ENCODE measurements at places on chromosomes 7 and 10. TPM values are rescaled to one million over a fixed set of nuclear protein-coding genes. Genes with fewer than 3 reads are reported as not detected.

DNA sequence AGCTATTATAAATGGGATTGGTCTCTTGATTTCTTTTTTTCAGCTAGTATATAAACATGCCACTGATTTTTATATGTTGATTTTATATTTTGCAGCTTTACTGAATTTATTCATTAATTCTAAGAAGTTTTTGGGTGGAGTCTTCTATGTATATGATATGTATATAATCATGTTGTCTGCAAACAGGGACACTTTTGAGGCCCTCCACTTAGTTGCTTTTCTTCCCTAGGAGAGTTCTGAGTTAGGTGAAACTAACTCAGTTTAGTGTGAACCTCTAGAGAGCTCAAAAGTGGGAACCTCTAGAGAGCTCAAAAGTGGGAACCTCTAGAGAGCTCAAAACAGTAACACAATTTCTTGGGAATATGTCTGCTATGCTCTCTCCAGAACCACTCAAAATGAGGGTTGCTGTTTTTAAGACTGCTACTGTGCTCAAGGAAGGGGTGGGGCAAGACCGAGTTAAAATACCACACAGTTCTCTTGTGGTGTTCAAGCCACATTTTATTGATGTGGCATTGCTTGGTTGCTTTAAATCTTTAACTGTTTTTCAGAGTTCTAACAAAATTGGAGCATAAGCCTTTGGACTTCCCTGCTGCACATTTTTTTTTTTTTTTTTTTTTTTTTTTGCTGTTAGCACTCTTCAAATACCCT, 13.2 kb downstream of the CCDC7 start:
- peak overlapping the region; percentile 62 for H3K27ac ChIP-seq
- DNase-seq, result peak; percentile 79
- peak overlapping the region; percentile 13 for H3K4me3 ChIP-seq
- H3K27me3 ChIP-seq, result no peaks in the 10 kb centered on the region
- H3K36me3 ChIP-seq, result no peaks in the 10 kb centered on the region

DNA sequence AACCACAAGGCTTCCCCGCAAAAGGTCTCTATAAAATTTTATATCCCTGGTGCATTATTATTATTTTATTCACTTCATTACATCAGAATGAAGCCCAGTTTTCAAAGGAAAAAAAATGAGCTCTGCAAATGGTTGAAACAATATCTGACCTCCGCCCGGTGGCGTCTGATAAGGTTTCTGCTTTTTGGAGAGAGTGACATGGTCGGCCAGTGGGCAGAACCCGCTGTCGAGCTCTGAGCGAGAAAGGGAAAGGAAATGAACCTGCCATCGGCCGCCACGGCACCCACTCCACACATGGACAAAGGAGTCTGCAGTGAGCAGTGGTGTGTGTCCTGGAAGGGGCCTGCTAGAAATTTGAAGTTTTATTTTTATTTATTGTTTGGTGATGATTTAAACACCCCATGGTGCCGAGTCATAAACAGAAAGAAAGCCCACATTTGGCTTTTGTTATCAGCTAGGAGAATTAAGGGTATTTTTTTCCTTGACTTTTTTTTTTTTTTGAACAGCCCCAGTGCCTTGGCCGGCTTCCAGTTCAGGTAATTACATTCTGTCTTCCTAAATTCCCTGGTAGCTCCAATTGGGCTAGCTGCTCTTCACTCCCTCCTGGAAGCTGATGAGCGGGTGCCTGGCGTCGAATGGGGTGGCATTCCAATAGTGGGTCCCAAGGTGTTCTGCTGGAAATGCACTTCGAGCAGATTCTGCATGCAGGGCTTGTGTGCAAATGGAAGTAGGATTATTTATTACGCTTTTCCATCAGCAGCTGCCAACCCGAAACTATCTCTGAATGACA, 149.4 kb upstream of the MKI67 start:
- H3K36me3 ChIP-seq, result no peaks in the 10 kb centered on the region
- no peak overlapping the region for H3K27ac ChIP-seq
- no peak for DNase-seq
- no peaks in the 10 kb centered on the region for H3K4me1 ChIP-seq
- H3K4me3 ChIP-seq, result no peak overlapping the region

- H3K4me1 ChIP-seq, result peaks cover 14% of the 10 kb centered on the region
- H3K27me3 ChIP-seq, result no peaks in the 10 kb centered on the region
- H3K27ac ChIP-seq, result no peak overlapping the region
- DNase-seq, result no peak
Measured at GRCh38 chr10:124156524-124157260, 63.3 kb upstream of the CHST15 start.

The DGKI gene
- 0.33 TPM for total RNA-seq

The IDI2 gene
- not detected for total RNA-seq

GRCh38 chr7:111750878-111751277, 188.6 kb upstream of the IMMP2L start:
- H3K4me1 ChIP-seq, result no peaks in the 10 kb centered on the region
- H3K4me3 ChIP-seq, result no peak overlapping the region
- no peaks in the 10 kb centered on the region for H3K27me3 ChIP-seq
- no peak overlapping the region for H3K27ac ChIP-seq
- H3K36me3 ChIP-seq, result no peaks in the 10 kb centered on the region
- no peak for DNase-seq

- no peaks in the 10 kb centered on the region for H3K27me3 ChIP-seq
- H3K36me3 ChIP-seq, result no peaks in the 10 kb centered on the region
- DNase-seq, result no peak
- peak overlapping the region; percentile 43 for H3K27ac ChIP-seq
- peaks cover 9% of the 10 kb centered on the region for H3K4me1 ChIP-seq
Measured at GRCh38 chr10:61835069-61835945, 66.2 kb upstream of the ARID5B start.

The ADRB1 gene
- total RNA-seq, result 0.14 TPM

GRCh38 chr10:61673360-61673759, 10.6 kb downstream of the CABCOCO1 start:
- DNase-seq, result no peak
- no peaks in the 10 kb centered on the region for H3K27me3 ChIP-seq
- no peaks in the 10 kb centered on the region for H3K36me3 ChIP-seq
- no peak overlapping the region for H3K27ac ChIP-seq
- H3K4me3 ChIP-seq, result no peak overlapping the region

DNA sequence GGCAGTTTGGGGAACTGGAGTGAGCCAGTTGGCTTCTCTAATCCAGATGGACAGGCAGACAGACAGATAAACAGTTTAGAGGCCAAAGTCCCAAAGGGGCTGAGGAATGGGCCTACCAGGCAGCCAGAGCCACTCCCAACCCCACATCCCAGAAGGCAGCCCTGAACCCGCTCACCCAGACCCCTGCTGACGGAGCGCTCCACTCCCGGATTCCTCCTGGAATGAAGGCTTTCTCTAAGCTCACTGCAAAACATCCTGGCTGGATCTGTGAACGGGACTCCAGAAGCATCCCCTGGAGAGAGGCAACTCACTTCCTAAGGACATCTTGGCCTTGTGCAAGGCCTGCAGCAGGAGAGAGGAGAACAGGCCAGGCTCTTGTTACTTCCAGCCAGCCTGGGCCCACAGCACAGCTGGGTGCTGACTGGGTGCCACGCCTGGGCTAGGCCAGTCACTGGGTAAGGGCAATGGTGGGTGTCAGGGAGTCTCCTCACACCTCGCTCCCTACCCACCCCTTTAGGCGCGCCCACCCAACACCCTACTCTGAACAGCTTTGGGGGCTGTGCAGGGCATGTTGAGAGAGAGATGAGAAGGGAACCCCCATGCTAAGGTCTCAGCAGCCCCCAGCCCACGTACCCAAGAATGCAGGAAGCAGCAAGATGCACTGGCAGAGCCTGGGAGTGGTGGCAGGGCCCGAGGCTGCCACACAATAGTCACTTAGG, 168.6 kb upstream of the ZMIZ1 start:
- no peak overlapping the region for H3K4me3 ChIP-seq
- H3K4me1 ChIP-seq, result no peaks in the 10 kb centered on the region
- no peaks in the 10 kb centered on the region for H3K36me3 ChIP-seq
- no peak for DNase-seq
- H3K27me3 ChIP-seq, result no peaks in the 10 kb centered on the region

DNA sequence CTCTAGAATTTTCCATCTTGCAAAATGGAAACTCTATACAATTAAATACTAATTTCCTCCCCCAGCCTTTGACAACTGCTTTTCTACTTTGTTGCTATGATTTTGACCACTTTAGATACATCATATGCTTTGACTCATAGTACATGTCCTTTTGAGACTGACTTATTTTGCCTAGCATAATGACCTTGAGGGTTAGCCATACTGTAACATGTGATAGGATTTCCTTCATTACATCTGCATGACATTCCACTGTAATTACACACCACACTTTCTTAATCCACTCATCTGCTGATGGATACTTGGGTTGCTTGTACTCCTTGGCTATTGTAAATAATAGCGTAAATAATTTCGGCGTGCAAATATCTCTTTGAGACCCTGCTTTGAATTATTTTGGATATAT, 127.7 kb downstream of the JAZF1 start:
- no peaks in the 10 kb centered on the region for H3K27me3 ChIP-seq
- no peak overlapping the region for H3K27ac ChIP-seq
- no peak for DNase-seq
- no peaks in the 10 kb centered on the region for H3K36me3 ChIP-seq

DNA sequence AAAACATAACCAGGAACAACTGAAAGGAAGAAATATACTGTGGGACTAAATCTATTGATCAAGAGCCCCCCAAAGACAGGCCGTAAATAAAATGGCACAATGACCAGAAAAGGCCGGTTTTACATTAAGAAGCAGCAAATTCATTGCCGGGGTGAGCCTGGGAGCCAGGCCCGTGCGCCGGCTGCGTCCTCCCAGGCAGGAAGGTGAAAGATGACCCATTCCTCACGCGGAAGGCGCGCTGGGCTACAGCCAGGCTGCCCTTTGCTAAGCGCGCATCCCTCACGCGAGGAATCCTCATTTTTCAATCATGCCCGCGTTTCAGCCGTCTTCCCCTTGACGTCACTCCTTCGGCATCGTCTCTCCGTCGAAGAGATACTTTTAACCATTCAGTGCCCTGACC, 47.6 kb upstream of the MGMT start:
- no peak overlapping the region for H3K27ac ChIP-seq
- H3K4me1 ChIP-seq, result no peaks in the 10 kb centered on the region
- H3K4me3 ChIP-seq, result no peak overlapping the region
- no peak for DNase-seq
- no peaks in the 10 kb centered on the region for H3K27me3 ChIP-seq

- DNase-seq, result no peak
- H3K4me1 ChIP-seq, result no peaks in the 10 kb centered on the region
- H3K27ac ChIP-seq, result peak overlapping the region; percentile 30
Measured at GRCh38 chr7:42227541-42227935, 9.5 kb downstream of the GLI3 start.

DNA sequence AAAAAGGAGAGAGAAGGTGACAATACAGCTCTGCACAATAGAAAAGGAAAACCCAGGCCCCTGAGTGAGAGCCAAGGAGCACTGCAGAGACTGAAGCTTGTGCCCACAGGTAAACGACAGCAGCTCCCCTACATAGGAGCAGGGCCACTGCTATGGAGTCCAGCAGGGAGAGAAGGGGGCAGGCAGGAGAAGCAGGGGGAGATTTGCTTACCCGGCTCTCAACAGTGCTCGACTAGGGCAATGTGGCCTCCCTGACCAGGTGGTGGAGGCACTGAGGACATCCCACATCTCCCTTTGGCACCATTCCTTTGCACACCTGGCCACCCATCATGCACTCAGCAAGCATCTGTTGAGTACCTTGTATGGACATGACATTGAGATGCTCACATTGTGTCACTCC, 153.0 kb downstream of the EVX1 start:
- no peaks in the 10 kb centered on the region for H3K27me3 ChIP-seq
- H3K4me1 ChIP-seq, result no peaks in the 10 kb centered on the region
- no peak overlapping the region for H3K4me3 ChIP-seq
- no peaks in the 10 kb centered on the region for H3K36me3 ChIP-seq
- DNase-seq, result no peak

- H3K27ac ChIP-seq, result no peak overlapping the region
- H3K4me3 ChIP-seq, result no peak overlapping the region
- H3K4me1 ChIP-seq, result no peaks in the 10 kb centered on the region
- no peaks in the 10 kb centered on the region for H3K27me3 ChIP-seq
Measured at GRCh38 chr10:37937864-37938263, 38.6 kb downstream of the ZNF25 start.

- no peaks in the 10 kb centered on the region for H3K36me3 ChIP-seq
- H3K27ac ChIP-seq, result no peak overlapping the region
- H3K27me3 ChIP-seq, result no peaks in the 10 kb centered on the region
- no peak overlapping the region for H3K4me3 ChIP-seq
- DNase-seq, result no peak
Measured at GRCh38 chr10:93173967-93174845, 100.5 kb downstream of the CYP26A1 start.

The MMRN2 gene
- 6.8 TPM for total RNA-seq

The RNF32 gene
- total RNA-seq, result 1.2 TPM

The ATP6V0A4 gene
- total RNA-seq, result 0.24 TPM

DNA sequence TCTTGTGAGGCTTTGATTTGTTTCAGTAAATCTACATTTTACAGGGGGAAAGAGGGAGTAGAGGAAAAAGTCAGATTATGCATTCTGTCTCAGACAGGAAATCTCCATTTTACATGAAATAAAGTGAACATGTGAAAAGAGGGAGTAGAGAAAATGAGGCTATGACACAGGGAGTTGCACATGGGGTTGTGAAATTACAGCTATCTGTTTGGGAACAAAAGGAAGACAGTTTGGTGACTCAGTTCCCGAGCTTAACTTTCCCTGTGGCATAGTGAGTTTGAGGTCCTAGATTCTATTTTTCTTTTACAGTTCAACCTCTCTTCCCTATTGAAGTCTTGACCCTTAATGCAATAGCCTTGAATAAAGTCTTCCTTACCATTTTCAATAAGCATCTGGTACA, 63.2 kb upstream of the AGR3 start:
- no peaks in the 10 kb centered on the region for H3K27me3 ChIP-seq
- DNase-seq, result no peak
- H3K27ac ChIP-seq, result no peak overlapping the region
- no peak overlapping the region for H3K4me3 ChIP-seq
- H3K36me3 ChIP-seq, result no peaks in the 10 kb centered on the region

DNA sequence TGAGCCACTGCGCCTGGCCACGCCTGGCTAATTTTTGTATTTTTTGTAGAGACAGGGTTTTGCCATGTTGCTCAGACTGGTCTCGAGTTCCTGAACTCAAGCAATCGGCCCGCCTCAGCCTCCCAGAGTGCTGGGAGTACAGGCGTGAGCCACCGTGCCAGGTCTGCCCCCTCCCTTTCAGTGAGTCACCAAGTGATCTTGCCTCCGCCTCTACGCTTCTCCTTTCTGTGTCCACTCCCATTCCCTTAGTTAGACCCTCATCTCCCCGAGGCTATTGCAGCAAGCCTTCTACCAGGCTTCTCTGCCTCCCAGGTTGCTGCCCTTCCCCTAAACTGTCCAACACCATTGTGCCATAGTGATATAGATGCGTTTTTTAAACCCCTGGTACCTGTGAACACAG, 32.9 kb downstream of the CDC123 start:
- H3K4me1 ChIP-seq, result no peaks in the 10 kb centered on the region
- no peak overlapping the region for H3K4me3 ChIP-seq
- DNase-seq, result no peak

DNA sequence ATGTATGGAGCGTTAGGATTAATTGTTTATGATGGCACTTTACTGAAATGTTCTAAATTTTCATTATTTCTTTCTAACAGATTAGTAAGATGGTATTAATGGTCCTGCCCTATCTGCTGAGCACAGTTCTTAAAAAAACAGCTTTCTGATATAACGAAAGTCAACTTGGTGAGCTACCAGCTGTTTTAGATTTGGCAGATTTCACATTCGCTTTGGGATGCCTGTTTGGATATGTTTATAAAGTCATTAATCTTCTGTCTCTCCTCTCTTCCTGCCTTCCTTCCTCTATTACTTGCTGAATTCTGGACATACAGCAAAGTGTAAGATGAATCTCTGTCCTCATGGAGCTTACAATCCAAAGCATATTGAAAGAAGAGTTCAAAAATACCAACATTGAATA, 396.8 kb upstream of the LRGUK start:
- no peaks in the 10 kb centered on the region for H3K36me3 ChIP-seq
- no peaks in the 10 kb centered on the region for H3K4me1 ChIP-seq
- no peak for DNase-seq
- no peak overlapping the region for H3K4me3 ChIP-seq
- no peak overlapping the region for H3K27ac ChIP-seq
- no peaks in the 10 kb centered on the region for H3K27me3 ChIP-seq

Data from thymus (tissue), 14 donors.